Islet precursor cell (in vitro differentiated cells): ENCODE measurements at places on chromosomes 11 and 22.
A peak's percentile ranks its signal among the peaks of the same experiment; 100 is the strongest.

DNA sequence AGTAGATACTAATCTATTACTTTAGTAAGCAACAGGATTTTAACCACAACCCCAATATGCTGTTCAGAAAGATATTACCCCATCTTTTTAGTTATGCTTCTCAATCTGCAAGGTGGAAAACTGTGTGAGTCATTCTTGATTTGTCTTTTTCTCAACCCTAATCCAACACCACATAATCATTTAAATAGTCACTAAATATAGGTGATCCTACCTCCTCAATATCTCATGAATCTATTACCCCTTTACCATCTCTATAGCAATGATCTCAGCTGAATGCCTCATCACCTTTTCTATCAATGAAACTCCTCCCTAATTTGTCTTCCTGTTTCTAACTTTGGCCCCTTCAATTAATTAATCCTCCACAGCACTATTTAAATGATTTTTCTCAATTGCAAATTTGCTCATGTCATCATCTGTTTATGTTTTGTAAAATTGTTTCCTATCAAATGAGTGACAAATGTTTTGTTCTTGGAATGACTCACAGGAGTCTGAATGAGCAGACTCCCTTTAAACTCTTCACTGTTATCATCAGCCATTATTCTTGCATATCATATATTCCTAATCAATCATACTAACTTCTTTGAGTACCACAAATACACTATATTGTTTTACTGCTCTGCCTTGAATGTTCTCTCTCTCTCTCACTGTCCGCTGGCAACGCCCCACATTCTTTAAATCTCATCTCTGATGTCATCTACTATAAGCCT is 26.1 kb downstream of the SNX19 start:
- no peak for DNase-seq

GRCh38 chr11:11137339-11137738 is 215.7 kb downstream of the CSNK2A3 start:
- DNase-seq = no peak

- DNase-seq = no peak
These were observed 21.4 kb downstream of the CHKA start for GRCh38 chr11:68099474-68100405.

DNA sequence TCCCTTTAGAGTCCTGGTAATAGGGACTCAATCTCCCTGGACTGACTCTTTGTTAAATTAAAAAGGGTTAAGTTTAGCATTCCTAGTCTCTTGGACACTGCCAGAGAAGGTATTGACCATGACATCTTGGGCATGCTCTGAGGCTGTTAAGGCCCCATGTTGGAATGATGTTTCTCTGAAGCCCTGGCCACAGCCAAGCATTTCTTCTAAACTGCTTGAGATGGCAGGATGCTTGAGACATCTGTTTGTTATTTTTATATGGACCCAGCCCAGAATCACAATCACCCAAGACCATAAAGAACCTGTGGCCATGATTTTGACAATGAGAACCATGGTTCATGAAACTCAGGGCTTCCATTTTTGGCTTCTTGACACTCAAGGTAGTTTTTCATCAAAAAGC is 5.5 kb upstream of the ANKK1 start:
- no peak for DNase-seq

- DNase-seq = no peak
These were observed 13.5 kb upstream of the CYB5R2 start for GRCh38 chr11:7686761-7687160.

DNA sequence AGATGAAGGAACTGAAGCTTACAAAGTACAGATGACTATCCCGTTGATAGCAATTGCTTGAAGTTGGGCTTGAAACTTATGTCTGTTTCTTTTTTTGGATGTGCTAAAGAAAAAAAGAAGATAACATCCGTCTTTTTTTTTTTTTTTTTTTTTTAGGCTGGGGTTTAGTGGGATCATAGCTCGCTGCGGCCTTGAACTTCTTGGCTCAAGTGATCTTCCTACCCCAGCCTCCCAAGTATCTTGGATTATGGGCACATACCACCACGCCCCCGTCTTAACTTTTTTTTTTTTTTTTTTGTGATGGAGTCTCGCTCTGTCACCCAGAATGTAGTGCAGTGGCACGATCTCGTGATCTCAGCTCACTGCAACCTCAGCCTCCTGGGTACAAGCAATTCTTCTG is 40.8 kb upstream of the SCN3B start:
- no peak for DNase-seq

- no peak for DNase-seq
These were observed 16.0 kb downstream of the ZNRF3 start for GRCh38 chr22:28899199-28899853.

- DNase-seq = no peak
These were observed 95.6 kb downstream of the CD44 start for GRCh38 chr11:35234460-35235156.

- DNase-seq = no peak
These were observed 1293.4 kb downstream of the TBC1D22A start for GRCh38 chr22:48055827-48056226.

DNA sequence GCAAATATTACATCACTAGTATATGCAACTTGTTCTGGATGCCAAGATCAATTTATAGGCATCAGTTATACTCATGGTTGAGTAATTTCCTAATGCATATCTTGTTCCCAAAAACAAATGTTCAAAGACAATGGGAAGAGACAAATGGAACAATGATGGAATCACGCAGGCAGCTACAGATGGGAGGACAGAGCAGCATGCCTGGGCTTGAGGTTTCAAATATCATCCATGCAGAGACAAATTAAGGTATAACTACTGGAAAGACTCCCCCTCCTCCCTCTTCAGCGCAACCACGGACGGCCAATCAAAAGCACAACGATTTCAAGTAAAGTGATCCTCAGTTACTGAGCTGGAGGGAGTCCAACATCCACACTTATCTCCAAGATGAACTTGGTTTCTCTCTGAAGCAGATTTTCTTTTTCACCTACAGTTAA is 106.8 kb downstream of the CCDC83 start:
- DNase-seq = no peak

- no peak for DNase-seq
These were observed 1.6 kb upstream of the SGSM3 start for GRCh38 chr22:40368836-40369235.

DNA sequence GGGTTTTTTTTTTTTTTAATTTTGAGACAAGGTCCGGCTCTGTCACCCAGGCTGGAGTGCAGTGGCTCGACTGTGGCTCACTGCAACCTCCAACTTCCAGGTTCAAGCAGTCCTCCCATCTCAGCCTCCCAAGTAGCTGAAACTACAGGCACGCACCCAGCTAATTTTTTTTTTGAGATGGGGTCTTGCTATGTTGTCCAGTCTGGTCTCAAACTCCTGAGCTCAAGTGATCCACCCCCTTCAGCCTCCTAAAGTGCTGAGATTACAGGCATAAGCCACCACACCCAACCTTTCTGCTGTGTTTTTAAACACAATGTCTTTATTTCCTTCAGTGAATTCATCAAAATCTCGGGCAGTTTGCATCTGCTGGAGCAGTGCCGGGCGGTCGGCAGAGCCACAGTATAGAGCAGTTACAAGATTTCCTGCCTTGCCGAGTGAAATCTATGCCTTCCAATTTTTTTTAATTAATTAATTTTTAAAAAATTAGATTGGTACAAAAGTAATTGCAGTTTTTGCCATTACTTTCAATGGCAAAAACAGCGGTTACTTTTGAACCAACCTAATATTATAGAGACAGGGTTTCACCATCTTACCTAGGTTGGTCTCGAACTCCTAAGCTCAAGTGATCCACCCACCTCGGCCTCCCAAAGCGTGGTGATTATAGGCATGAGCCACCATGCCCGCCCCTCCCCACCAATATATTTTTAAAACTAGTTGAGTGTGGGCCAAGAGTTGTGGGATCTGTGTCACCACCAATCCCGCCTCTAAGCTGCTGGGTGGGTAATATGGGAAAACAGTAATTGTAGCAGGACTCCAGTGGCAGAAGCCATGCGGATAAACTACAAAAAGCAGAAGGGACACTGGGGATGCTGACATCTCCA is 2.7 kb upstream of the ACY3 start:
- peak; percentile 28 for DNase-seq

GRCh38 chr11:13277768-13278608 is at the start of gene BMAL1:
Gene BMAL1 (plus strand): TSS chr11:13277790. CDS start chr11:13354309, 76,519 bp downstream.
- no peak for DNase-seq

DNA sequence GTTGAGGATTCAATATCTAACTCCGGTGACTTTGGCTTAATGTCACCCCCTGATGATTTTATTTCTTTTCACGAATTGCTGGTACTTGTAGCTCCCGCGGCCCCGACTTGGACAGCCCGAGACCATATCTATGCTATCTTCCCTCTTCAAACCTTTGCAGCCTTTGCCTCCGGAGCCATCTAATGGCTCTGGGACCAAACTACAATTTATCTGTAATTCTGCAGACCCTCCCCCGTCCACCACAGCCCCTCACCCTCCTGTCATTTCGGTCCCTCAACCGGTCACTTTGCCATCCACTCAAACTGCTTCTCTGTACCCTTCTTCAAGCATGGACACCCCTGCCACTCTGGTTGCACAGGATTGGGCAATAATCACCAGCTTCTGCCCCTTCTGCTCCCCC is 25.7 kb upstream of the ALDH3B2 start:
- DNase-seq = no peak

GRCh38 chr11:112719736-112720525 is 241.3 kb upstream of the NCAM1 start:
- no peak for DNase-seq

DNA sequence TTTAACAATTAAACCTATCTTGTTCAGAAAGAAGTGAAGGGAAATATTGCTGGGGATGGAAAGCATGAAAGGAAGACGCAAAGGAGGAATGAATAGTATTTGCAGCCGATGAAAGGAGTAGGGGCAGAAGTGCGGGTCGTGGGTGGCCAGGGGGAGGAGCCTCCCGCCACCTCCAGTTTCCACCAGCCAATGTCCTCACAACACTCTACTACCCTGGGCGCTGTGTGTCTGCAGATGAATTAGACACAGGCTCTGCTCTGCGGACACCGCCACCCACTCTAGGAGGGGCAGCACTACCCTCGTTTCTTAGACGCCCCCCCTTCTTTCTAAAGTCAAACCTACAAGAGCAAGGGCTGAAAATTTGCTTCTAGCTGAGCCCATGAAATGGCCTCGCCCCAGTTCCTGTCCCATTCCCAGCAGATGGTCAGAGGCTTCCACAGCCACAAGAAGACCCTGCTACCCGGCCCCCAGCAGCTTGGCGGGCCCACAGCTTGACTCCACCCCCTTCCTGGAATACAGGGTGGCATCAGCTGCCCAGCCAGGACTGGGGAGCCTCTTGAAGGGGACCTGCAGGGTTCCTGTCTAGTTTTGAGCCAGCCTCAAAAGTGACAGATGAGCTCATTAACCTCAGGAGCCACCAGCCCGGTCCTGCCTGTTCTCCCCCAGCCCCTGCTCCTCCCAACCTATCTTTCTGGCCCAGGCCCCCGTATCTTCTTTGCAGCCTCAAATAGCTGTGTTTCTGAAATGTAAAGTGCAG is 268.1 kb downstream of the BUD13 start:
- DNase-seq = peak; percentile 46

- peak; percentile 90 for DNase-seq
These were observed 16.1 kb downstream of the MICAL2 start for GRCh38 chr11:12126344-12127019.

GRCh38 chr11:120306519-120307242 is 18.4 kb upstream of the TLCD5 start:
- DNase-seq = peak; percentile 91

DNA sequence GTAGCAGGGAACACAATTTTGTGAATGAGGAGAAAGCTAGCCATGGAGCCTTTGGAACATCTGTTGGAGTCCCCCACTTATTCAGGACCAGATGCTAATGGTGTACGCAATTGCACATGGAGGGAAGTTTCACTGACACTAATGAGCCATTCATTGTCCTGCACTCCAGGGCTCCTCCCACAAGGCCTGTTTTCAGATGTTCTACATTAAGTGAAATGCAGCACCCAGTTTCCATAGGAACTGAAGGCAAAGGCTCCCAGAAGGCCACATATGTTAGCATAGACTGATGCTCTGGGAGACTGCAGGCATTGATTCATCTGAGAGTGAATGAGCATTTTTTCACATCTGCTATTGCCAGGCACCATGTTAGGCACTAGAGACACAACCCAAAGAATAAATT is 399.5 kb downstream of the ETS1 start:
- DNase-seq = no peak

DNA sequence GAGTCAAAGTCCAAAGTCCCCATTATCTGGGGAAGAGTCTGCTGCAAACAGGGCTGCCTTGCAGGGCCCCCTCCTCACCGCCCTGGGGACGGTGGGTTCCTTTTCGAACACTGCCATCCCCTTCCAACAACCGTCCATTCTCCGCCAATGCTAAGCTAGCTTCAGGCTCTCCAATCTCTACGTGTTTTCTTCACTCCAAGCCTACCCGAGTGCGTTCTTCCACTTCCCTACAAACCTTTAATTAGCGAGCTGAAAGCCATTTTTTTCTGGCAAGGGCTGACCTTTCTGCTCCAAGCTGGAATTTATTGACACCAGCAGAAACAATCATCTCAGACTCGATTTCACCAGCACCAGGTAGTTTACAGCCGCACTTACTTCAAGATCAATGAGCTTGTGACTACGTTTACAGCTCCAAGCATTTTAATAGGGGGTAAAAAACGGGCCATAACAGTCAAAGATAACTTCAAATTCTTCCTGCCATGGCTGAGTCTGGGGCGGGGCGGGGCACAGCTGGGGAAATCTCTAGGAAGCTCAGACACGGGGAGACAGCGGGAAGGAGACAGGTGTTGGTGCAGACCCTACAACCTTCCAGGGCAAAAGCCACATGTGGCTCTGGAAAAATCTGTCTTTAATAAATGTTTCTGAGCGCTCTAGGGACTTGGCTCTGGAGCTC is 82.2 kb downstream of the PHF21B start:
- no peak for DNase-seq

GRCh38 chr11:72918851-72919250 is 104.6 kb downstream of the ATG16L2 start:
- no peak for DNase-seq

- DNase-seq = no peak
These were observed 328.1 kb downstream of the CASP12 start for GRCh38 chr11:104570078-104570701.

GRCh38 chr11:69003301-69003865 is 9.7 kb downstream of the MRGPRF start:
- DNase-seq = peak; percentile 46

- DNase-seq = no peak
These were observed 8.5 kb upstream of the SH3BP1 start for GRCh38 chr22:37630839-37631435.

DNA sequence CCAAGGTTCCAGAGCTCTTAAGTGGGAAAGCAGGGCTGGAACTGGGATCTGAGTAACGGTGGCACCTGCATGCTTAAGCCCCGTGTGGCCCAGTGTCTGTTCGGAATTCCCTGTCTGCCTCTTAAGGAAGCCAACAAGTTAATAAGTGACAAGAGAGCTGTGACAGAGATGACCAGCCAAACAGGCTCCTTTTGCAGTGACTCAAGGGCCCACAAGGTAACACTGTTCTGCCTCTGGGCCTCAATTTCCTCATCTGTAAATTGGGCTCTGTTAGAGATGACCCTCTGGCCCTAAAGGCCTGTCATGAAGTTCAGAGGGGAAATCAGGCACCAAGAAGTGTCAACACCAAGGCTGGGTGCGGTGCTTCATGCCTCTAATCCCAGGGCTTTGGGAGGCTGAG is 18.6 kb downstream of the USH1C start:
- no peak for DNase-seq

- DNase-seq = peak; percentile 89
These were observed 33.4 kb upstream of the PTPRJ start for GRCh38 chr11:47946682-47947559.
